ENCODE measurements at places on chromosomes 6 and 20.

GRCh38 chr6:127566651-127567050 lies 10.3 kb upstream of the C6orf58 start:
- DNase-seq: no peak

DNA sequence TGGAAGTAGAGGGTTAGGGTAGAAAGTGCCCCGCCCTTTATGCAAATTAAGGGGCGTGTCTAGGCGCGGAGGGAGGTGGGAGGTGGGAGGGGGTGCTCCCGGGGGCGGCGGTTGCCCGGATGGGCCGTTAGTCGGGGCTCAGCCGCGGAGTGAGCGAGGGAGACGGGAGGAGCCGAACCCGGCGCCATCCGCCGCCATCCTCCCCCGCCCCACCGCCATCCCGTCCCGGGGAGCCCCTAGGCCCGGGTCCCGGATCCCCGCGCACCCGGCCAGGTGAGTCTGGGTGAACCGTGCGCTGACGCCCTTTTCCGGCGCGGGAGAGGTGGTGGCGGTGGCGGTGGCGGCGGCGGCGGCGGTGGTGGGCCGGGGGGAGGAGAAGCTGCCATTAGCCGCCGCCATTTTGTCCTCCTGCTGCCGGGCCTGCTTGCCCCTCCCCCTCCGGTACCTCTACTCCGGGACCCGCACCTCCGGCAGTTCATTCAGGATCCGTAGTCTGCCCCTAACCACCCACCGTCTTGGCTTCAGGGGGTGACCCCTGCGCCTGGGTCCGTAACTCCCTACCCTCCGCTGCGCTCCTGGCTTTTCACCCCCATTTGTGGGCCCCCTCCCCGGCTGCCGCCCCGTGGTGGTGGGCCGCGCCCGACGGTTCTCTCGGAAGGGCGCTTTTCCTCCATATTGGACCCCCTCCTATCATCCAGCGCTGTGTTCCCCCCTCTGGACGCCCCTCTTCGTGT lies at the start of gene PRRC2A:
Gene PRRC2A, plus strand, starts transcription at position 130 of the 734 bp plus-strand sequence. CDS start 2,075 bp downstream, outside the sequence.
- peak; percentile 93 for DNase-seq

DNA sequence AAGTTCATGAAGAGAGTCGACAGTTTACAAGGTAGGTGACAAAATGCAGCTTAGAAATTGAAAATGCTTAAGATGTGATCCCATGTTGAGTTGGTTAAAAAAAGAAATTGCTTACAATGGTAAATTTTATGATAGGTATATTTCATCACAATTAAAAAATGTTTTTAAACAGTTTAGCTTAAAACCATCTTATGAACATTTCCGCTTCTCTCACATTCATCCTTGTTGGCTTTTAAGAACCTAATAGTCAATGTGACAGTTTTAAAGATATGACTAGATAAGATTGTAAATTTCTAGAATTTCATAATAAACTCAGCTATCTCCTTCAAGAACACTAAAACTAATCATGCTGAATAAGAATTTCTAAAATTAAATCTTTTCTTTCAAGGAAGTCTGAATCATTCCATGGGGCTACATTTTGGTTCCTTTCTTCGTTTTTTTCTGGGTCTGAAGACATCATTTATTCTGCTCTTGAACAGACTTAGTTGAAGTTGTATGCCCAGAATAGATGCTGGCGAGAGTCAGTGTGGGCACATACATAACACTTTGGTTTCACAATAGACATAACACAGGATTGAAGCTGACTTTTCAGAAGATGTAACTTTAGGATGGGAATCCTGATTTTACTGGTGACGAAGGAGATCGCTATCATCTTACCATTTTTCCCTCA lies 35.9 kb upstream of the LTV1 start:
- DNase-seq: no peak

DNA sequence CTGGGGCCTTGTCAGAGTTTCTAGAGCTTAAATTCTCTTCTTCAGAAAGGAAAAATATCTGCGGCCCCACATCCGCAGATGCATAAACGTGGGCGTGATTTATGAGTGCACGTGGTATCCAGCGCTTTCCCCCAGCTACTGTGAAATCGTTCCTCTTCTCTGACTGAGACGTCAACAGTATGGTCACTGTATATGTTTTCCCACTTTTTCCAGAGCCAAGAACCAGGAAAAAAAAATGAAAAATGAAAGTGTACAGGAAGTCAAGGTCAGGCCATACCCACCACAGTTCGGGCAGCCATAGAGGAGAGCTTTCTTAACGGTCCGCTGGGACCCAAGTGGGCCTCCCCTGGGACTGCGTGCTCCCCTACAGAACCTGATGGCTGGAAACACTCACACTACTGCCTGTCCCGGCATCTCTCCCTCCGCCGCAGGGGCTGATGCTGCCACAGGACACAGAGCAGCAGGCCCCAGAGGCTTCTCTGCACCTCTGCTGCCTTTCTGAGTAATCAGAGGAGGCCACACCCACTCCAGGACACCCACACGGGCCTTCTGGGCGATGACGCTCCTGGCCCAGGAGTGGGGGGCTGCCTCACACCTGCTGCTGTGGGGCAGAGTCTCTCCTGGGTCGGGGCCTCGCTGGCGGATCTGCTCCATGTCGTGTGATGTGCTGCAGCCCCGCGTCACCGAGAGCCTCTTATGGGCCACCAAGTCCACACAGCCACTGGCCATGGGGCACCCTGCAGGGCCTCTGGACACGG lies 16.4 kb upstream of the STX16 start:
- no peak for DNase-seq

DNA sequence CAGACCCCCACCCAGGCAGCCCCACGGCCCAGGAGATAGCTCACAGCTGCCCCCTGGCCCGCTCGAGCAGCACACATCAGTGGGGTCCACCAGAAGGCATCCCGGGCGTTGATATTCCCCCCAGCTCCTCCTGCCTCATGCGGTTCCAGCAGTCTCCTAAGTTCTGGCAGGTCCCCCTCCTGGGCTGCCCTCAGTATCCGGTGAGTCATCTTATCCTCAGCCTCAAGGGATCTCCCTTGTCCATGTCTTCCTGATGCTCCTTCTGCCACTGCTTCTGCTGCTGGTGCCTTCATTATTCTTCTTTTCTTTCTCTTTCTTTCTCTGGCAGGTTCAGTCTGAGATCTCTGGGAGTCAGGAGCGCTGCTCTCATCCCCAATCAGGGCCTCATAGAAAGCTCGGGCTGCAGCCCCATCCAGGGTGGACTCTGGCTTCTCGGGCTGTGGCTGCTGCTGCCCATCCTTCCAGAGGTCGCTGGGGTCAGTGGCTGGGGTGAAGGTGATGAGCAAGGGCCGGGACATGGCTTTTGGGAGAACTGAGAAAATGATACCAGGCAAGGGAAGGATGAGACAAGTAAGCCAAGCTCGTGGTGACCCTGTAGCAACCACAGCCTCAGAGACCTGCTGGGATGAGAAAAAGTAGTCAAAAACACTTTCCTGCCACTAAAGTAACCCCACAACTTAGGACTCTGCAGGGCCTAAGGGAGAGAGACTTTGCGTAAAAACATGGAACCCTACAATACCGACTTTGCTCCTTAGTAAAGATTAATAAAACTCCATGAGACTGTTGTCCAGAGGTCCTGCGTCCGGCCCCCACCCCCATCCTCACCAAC lies 622 bp downstream of the GPANK1 start:
- no peak for DNase-seq

GRCh38 chr20:47256668-47257236 lies 99.7 kb downstream of the ZMYND8 start:
- DNase-seq: no peak

DNA sequence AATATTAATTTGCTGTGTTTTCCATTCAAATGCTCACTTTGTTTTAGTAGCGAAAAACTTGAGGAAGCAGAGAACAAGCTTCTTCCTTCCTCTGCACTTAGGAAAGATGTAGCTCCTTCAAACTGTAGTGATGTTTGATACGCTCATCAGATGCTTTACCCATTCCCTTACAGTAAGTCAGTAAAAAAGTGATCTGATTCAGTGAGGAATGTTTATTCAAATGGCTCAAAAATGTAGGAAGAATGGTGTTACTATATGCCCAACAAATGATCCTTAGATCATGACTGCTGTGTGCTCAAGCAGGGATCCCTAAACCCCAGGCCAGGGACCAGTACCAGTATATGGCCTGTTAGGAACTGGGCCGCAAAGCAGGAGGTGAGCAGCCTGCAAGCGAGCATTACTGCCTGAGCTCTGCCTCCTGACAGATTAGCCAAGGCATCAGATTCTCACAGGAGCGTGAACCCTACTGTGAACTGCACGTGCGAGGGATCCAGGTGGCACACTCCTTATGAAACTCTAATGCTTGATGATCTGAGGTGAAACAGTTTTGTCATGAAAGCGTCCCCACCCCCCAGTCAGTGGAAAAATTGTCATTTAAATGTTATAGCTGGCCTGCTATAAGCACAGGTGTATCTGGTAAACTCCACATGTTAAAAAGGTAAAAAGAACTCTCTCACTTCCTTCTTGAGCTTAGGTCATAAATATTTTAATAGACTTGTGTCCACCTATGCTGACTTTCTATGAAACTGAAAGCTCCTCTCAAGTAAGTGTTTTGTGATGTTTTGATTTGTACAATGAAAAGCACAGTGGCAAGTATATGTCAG lies 187.2 kb downstream of the FOXC1 start:
- no peak for DNase-seq

DNA sequence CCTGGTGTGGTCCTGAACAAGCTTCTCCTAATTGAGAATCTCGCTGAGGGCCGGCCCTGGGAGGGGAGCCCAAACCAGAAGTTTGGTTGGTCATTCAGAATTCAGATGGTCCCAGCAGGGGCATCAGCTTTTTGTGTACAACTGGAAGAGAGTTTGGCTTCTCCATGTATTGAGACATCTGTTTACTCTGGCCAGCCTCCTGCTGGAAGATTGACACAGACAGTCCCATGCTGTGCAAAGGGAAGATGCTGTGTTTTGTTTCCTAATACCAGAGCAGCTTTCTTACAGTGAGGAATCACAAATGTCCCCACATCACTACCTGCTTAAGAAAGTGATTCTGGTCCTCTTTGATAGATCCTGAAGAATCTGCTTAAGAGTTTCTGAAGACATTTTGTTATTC lies 97.8 kb downstream of the PLEKHG1 start:
- no peak for DNase-seq

GRCh38 chr20:20864351-20865096 lies 152.1 kb upstream of the RALGAPA2 start:
- DNase-seq: no peak

- no peak for DNase-seq
Measured at GRCh38 chr6:128323011-128323410, 197.4 kb downstream of the PTPRK start.

- DNase-seq: no peak
Measured at GRCh38 chr20:10209091-10209490, 9.5 kb upstream of the SNAP25 start.

DNA sequence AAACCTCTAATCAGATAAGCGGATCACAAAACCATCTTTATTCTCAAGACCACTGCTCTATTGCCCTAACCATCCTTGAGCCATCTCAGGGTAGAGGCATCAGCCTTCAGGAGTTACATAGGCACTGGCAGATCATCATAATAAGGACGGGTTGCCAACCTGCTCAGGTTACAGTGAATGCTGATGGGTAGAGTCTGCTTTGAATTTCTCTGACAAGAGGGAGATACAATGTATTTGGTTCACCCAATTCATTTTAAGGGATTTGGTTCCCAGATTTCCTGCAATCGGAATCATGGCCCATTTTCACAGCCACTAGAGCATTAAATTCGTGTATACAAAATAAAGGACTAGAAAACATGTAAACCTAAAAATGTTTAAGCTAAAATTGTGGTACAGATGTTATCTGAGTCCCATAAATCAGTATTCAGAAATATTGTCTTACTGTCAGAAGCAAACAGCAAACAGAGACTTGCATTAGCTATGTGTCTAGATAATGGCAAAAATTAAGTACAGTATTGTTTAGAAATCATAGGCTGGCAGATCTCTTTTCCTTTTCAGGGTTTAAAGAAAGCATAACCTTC lies 41.9 kb upstream of the TMEM170B start:
- DNase-seq: no peak

DNA sequence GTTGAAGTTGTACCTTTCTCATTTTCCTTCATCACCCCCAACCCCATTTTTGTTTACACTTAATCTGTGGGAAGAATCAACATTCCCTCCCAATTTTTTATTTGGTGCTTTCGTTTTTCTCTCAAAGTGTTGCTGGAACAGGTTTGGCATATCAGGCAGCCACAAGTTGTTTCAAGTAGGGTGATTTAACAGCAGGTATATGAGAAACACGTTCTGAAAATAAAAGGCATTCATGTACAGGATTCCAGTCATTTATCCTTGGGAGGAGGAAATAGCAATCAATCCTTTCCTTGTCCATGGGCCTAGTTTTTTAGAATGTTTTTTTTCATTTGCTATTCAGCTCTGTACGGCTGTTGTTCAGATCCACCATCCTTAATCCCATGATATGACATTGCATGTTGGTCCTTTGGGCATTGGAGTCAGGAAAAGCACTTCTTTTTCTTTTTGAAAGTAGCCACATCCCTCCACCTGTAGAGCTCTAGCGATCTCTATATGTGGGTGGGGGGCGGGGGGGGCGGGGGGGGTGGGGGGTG lies 120.2 kb downstream of the JARID2 start:
- DNase-seq: no peak
